ENCODE measurements at places on chromosomes 11 and 22.

GRCh38 chr22:43090130-43090789 lies 1.1 kb upstream of the TTLL1 start:
- peak; percentile 77 for DNase-seq

DNA sequence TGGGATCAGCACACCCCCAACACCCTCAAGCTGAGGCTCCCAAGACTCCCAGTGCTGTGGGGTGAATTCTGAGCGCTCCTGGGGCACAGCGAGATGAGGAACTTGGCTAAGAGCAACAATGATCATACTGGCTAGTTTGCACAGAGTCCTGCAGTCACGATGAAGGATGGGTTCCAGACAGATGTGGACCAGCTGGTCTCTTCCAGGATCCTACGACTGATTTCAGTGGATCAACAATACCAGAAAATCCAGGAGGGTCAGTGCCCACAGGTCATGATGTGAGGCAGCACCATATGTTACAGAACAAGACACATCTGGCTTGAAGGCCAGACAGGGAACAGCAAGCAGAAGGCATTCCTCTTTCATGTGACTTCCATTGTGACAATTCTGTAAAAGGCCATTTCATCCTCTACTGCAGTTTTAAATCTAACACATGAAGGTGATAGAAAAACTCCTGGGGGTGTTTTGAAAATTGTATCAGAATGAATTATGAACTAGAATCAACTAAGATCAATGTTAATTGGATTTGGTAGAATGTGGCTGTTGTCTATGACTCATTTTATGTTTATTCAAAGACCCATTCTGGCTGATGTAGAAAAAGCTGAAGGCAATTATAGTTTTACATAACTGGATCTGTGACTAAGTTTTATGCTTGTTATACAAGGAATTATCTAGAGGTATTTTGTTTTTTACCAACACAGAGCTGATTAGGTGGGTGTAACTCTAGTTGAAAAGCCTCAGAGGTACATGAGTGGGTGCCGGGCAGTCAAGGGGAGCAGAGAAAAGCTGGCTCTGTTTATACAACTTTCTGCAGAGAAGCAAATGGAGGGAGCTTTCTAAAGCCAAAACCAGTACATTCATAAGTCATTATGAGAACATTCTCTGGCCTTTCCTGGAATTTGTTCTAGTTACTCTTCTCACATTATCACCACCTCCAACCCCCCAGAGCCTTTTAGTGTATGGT lies 29.1 kb downstream of the OR52K1 start:
- no peak for DNase-seq

DNA sequence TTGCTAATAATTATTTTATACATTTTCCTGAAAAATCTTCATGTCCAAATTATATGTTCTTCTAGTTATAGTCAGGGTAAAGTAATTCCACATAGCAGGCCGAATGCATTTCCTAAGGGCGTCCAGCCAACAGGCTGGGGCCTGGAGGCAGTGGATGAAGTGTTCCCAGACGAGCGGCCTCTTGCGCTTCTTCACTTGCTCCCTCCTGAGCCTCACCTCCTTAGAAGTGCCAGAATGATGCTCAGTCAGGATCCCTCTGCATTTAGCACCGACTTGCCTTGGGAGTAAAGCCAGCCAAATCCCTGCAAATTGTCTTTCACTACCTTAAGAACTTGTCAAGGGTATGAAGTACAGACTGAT lies 1.5 kb downstream of the OLFML1 start:
- no peak for DNase-seq

GRCh38 chr11:108872781-108873291 lies 208.0 kb downstream of the DDX10 start:
- DNase-seq, result no peak

GRCh38 chr22:38638728-38639127 lies 17.5 kb downstream of the FAM227A start:
- DNase-seq, result no peak

DNA sequence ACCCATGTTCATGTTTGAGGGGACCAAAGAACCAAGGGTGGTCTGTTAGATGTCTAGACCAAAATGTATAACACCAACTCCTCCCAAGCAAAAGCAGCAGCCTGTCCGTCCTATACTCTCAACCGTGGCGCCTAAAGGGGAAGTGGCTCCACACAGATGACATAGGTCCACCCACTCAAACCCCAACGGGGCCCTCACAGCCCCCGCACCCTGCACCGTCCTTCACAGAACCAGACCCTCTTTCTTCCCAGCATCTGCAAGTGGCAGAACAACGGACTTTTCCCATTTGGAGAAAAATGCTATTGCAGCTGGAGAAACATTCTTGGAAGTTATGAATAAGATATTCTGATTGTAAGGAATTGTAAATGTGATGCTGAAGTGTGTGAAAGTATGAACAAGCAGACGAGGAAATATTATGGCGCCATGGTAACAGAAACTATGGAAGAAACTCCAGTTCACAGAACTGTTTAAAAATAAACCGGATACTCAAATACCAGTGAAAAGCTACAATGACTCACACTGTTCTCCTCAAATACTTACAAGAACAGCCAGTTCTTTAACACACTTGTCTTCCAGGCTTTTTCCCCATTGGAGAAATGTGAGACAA lies 76.5 kb upstream of the ARFGAP3 start:
- DNase-seq, result peak; percentile 79

Measured in fibroblast of skin of left quadriceps (primary cell).